ENCODE measurements at places on chromosomes 4 and X.

DNA sequence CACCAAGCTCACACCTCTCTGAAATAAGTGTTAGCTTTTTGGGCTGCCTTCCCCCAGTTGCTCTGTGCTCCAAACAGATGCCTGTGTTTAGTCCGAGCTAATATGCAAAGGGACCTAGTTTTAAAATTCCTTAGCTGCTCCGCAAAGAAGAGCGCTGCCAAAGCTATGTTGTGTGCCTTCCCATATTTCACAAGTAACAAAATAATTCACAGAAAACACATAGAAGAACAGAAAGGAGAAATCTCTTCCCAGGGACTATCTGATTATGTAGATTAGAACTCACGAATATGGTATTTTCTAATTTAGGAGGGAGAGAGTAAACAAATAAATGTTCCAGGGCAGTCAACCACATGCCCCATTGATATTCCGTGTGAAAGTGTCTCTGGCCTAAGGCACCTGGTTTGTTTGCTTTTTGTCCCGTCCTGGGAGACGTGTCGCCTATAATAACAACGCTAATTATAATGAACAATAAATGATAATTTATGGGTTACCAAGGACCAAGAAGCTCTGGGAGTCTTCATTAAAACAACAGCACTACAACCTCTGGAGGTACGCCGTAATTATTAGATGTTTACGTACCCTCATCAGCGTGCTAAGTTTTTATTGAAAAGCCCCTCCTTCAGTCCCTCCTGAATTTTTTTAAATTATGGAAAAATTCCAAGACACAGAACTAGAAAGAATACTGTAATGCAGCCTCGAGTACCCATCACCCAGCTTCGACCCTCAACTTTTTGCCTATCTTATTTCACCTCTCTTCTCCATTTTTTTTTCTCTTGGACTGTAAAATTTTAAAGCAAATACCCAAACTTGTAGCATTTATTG, 1.2 kb upstream of the CCNG2 start:
- DNase-seq: no peak

- no peak for DNase-seq
Measured at GRCh38 chr4:92872604-92873003, 568.8 kb downstream of the GRID2 start.

- no peak for DNase-seq
Measured at GRCh38 chr4:159608436-159608835, 505.6 kb downstream of the RAPGEF2 start.

DNA sequence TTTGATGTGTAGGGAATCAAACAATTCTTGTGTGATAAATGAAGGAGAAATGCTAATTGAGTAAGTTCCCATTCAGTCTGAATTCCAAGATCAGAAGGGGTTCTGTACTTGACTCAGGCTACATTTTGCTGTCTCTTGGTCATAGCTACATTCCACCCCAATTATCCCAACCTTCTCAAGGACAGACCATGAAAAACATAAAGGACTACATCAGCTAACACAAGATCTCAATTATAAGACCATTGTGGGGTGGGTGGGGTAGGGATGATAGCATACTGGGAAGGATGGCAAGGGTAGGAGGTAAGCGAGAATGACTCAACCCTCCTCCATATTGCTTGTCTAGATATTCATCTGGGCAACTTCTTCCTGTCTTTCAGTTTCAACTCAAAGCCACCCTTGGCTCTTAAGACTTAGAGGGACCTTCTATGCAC, 87.4 kb upstream of the ETNPPL start:
- DNase-seq: peak; percentile 71

- DNase-seq: peak; percentile 70
Measured at GRCh38 chrX:123348468-123348867, 164.4 kb downstream of the GRIA3 start.

DNA sequence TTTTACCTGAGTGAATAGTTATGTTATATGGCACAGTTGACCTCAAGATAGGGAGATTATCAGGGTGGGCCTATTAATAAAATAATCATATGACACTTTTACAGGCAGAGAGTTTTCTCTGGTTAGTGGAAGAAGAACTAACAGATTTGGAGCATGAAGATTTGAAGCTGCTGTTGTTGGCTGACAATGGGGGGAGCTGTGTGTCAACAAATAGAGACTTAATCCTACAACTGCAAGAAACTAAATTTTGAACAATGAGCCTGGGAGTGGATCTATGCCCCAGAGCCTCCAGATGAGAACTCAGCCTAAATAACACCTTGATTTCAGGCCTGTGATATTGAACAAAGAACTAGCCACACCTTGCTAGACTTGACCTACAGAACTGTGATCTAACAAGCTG, 7.2 kb upstream of the CCSER1 start:
- no peak for DNase-seq

- peak; percentile 54 for DNase-seq
Measured at GRCh38 chr4:6548201-6548881, 26.6 kb upstream of the MAN2B2 start.

DNA sequence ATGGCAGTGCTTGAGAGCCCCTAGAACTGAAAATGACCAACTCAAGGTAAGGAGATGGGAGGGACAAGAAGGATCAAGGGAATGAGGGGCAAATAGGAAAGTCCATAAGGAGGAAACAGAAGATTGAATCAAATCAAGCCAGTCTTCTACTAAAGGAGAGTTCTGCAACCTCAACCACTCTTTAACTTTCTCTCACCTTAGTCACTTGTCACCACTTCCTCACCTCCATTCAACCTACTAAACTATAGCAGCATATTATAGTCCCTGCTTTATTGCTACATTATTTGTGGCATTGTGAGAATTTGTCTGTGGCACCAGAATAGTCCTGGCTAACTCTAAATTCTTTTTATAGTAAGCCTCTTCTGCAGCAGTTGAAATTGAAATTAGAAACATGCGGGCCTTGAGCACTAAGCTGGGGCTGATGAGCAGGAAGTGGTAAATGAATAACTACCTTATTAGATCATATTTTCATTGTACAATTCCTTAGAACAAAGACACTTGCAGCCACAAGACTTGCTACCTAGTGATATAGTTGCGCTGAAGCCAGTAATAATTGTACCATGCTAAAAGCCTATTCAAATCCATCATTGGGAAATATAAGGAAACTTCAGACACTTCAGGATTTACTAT, 336.9 kb downstream of the ZNF674 start:
- DNase-seq: peak; percentile 63

DNA sequence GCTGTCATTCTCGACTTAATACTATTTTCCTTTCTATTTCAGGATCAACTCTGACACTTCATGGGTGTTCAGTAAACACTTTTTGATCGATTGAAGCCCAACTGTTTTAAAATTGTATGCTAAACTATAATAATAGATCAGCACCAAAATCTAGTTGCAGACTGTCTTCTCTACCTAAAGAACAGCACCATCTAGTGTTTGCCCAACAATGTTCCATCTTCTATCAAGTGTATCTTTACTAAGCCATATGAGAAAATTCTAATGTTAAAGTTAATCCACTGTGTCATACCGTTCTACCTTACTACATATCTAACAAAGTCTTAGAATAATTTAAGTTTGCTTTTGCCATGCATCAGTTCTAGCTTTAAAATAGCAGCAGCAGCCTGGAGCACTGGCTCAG, 113.0 kb upstream of the PRDX4 start:
- peak; percentile 35 for DNase-seq

GRCh38 chrX:22409418-22409817, 136.7 kb downstream of the CBLL2 start:
- no peak for DNase-seq

DNA sequence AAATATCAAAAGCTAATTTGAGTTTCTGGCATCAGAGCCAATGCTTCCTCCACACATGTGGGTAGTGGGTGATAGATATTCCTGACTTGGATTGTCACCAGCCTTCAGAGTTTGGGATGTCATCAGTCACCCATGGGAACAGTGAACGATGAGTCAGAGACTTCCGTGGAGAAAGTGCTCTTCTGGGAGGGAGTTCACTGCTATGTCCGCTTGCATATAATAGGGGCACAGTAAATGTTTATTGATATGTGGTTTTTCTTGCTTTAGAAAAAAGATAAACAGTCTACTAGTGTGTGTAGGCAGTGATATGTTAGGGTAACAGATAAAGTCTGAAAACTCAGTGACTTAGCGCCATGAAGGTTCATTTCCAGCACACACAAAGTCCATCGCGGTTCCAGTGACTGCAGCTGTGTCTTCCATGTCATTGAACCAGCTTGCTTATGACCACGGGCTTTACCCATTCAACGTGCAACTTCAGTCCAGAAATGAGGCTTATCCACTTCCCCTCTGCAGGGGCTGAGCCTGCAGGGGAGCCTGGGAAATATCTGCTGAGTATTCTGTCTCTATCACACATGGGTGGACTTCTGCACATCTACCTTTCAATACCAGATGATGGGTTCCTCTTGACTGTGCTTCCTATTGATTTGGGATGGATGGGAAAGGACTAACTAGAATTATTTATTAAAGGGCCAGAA, 87.7 kb upstream of the WWC2 start:
- peak; percentile 58 for DNase-seq

DNA sequence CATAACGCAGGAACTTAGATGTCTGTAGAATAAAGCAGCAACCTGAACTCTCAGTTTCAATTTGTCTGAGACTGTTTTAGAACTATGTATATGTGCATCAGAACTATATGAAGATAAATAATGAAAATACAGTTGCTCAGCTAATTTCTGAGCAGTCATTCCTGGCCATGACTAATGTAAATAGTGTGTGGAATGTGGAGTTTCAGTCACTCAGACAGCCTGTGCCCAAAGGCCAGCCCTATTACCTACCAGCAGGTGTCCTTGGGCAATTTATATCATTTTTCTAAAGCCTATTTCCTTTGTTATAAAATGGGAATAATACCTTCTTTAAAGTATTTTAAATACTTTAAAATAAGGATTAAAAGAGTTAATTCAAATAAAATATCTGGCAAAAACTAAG, 56.0 kb upstream of the RELL1 start:
- DNase-seq: peak; percentile 10

DNA sequence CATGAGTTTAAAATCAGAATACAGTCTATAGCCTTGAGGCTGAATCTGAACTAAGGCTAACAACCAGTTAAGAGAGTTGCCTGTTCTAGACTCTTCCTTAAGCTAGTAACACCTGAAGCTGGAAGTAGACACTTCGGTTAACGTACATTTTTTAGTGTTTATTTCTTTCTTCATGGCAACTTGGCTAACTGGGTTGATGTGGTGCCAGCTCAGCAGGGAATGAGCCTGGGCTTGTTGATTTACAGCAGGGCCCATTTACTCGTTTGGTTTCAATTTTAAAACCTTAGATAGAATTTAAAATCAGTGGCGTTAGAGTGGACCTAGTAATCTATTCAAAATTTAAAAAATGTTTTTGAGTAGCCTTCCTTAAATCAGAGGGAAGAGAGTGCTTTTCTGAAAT, 137.6 kb upstream of the ESX1 start:
- DNase-seq: no peak

GRCh38 chr4:88673886-88674285, 23.7 kb downstream of the NAP1L5 start:
- DNase-seq: no peak

GRCh38 chr4:1082215-1083182, 30.9 kb downstream of the RNF212 start:
- peak; percentile 75 for DNase-seq

DNA sequence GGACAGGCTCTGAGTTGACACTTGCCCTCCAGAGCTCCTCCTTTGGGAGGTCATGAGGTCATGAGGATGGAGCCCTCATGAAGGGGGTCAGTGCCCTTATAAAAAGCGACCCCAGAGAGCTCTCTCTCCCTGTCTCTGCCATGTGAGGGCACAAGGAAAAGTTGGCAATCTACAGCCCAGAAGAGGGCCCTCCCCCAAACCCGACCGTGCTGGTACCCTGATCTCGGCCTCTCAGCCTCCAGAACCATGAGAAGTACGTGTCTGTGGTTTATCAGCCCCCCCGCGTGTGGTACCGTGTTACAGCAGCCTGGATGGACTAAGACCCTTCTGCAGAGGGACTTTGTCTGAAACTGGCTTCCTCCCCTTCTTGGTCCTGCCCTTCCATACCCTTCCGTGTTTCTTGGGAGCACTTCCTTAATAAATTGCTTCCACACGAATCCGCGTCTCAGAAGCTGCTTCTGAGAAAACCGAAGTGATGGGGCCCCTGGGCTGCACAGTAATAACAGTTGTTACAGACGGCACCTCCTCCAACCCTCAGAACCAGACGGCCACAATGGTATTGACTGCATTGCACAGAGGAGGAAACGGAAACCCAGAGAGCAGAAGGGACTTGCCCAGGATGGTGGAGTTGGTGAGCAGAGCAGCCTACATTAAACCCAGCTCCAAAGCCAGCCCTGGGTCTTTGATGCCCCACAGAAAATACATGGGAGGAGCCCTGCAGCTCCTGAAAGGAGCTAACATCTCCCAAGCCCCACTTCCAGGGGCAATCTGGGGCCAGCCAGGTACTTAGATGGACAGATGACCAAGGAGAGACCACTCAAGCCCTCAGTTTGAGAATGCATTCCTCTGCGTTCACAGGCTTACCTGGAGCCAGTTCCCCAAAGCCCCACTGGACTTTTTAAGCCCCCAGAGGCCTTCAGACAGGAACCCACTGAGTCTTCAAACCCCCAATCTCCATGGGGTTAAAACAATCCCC, 242.7 kb downstream of the BCOR start:
- DNase-seq: no peak

- DNase-seq: peak; percentile 67
Measured at GRCh38 chrX:136251041-136251991, at the start of gene MAP7D3. Gene MAP7D3 (minus strand): TSS chrX:136251400. CDS start chrX:136251358, 42 bp downstream.

DNA sequence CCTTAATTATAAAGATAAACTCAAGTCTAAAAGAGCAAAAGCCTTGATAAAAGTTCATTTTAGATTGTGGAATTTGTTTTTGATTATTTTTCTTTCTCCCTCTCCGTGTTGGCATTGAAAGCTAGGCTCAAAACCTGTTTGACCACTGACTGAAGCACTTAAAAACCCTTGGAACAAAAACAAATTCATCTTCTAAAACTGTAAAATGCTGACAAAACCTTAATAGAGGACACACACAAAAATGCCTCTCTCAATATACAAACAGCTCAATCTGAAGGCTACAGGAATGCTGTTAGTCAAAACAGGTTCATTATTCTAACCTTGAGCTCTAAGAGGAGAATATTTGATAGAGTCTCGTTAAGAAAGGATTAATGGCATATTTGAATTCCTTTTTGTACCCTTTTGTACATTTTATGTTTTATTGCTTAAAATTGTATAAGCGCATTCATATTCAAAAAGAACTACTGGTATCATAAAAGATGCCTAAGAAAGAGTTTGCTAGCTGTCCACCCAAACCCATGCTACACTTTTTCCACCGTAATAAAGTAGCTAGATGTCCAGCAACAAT, 74.3 kb upstream of the NAP1L5 start:
- DNase-seq: no peak

GRCh38 chr4:109040441-109040840, 262.0 kb downstream of the COL25A1 start:
- peak; percentile 55 for DNase-seq

GRCh38 chr4:105106426-105106825, 40.2 kb upstream of the TET2 start:
- DNase-seq: no peak

- DNase-seq: no peak
Measured at GRCh38 chr4:2861631-2862436, 18.2 kb downstream of the ADD1 start.

- DNase-seq: no peak
Measured at GRCh38 chrX:150616863-150617198, 48.4 kb downstream of the MTM1 start.

- DNase-seq: no peak
Measured at GRCh38 chrX:112056886-112057285, 25.7 kb downstream of the TRPC5 start.

- peak; percentile 23 for DNase-seq
Measured at GRCh38 chr4:25184056-25184455, 23.8 kb upstream of the SEPSECS start.

GRCh38 chrX:94361241-94361640, 687.2 kb downstream of the FAM133A start:
- DNase-seq: no peak
